ENCODE measurements at places on chromosomes 5 and 9.
A peak's percentile ranks its signal among the peaks of the same experiment; 100 is the strongest.

- DNase-seq: no peak
Observed at GRCh38 chr5:177310757-177311391, 824 bp downstream of the MXD3 start.

DNA sequence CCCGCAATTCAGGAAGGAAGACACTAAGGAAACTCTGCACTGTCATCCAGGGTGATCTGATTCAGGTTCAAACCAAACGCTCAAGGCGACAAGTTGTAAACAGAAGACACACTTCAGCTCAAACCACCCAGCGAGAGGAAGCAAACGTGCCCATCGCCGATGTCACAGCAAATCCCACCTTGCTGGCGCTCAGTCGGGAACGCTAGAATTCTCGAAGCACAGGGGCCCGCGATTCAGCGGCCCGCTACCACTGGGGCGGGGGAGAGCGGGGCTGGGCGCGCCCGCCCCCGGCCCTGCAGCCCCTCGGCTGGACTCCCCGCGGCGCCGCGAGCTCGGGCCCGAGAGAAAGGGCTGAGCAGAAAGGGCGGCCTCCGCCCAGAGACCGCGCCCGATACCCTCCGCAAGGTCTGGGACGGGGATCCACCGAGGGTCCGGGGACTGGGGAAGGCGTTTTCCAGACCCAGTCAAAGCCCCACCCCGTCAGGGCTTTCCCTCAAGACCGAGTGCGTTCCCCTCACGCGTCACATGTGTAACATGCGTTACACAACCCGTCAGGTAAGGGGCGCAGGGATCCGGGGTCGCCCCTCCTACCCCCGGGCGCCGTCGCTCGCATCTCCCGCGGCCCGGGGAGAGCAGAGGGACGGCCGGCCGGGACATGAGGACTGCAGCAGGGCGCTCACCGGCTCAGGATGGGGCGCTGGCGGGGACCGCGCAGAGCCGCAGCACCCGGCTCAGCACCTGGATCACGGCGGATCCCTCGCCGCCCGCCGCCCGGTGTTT lies 469 bp downstream of the AGTPBP1 start:
- peak; percentile 24 for DNase-seq

DNA sequence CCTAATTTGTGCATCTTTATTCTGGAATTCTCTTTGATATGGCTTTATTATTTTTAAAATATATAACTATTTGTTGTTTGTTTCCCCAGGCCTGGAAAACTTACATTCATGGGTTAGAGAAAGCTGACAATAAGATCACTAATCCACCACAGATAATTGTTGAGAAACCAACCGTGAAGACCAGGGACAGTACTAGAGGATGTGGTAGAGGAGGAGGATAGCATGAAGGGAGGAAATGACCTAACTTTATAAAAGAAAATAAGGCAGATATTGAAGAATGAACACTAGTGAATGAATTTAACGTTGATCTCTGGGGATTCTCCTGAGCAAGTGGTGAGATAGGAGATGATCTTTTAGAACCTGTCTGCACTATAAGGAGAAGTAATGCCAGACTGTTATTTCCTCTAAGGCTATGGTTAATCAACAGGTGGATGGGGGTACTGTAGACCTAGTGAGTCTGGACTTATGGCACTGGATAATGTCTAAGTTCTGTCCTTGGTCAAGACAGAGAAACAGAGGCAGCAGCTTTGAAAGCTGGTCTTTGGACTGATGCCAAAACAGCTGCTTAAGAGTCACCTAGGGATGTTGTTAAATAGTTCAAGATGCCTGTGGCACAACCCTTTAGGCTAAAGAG lies 52.4 kb downstream of the NREP start:
- DNase-seq: no peak

DNA sequence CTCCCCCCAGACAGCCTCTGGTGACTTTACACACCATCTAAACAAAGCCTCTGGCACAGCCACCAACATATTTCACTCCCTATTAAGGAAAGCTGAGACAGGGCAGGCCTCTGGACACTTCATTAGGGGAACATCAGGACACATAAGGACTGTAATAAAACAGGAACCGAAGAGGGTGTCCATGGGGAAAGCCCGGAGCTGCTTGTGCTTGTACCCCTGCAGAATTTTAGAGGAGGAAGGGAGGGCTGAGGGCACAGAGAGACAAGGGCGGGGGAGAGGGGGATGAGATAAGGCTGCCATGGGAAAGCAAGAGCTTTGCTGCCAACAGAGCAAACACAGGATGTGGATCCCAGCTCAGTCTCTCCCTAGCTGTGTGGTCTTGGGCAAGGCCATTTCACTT lies 138.4 kb downstream of the ASTN2 start:
- DNase-seq: no peak

DNA sequence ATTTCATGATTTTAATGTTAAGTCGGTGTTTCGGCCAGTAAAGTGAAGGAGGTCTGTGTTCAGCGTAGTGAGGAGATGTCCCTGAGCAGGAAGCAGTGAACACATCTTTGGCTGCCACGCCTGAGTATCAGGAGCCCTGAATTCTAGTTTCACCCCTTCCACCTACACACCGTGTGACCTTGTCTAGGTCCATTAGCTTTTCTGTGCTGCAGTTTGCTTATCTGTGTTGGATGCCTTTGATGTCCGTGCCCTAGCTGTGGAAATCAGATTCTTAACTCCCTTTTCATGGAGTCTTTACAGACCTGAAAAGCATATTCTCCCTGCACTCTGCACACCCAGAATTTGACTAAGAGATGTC lies 601 bp downstream of the FBXO38 start:
- no peak for DNase-seq

- no peak for DNase-seq
Observed at GRCh38 chr5:13943676-13944075, 812 bp downstream of the DNAH5 start.

- no peak for DNase-seq
Observed at GRCh38 chr9:38371495-38371894, 21.0 kb upstream of the ALDH1B1 start.

DNA sequence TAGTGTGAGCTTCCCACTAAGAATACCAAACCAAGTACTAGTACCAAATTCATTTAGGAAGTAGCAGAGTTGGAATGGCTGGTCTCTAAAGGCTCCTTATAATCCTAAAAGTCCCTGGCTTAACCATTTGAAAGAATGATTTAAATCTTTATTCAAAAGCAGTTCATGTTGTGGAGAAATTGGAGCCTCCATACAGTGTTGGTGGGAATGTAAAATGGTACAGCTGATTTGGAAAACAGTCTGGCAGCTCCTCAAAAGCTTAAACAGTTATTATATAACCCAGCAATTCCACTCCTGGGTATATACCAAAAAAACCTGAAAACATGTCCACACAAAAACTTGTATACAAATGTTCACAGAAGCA lies 2.9 kb downstream of the PLIN2 start:
- DNase-seq: no peak

DNA sequence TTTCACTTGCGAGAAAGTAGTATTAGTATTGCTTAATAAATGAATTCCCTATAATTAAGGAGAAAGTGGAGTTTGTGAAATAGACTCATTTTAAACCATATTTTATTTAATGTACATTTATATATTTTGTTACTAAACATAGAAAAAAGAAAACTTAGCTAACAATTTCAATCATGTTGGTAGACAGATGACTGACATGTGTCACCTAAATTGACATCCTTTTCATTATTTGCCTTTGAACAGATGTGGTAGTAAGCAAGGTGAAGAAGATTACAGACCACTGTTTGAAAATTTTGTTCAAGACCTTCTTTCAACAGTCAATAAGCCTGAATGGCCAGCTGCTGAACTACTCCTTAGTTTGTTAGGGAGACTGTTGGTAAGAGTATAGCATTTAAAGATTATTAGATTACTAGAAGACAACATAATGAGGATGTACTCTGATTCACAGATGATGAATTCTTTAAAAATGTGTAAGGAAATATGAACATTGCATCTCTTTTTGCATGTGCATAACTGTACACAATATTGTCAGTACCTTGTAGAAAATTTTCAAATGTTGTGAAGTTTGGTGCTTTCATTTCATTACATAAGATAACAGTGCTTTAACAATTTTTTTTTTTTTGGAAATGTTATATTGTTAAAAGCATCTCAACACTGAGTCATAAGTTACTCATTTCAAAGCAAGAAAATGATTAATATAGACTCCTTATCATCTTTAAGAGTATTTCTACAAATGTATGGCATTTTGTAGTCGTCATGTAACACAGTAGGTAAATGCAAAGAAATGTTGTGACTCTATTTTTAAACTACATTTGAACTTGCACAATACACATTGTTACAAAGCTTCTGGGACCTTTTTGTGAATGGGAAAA lies 139.5 kb downstream of the NIPBL start:
- DNase-seq: no peak

- DNase-seq: no peak
Observed at GRCh38 chr9:103681435-103681834, 412.7 kb upstream of the SMC2 start.

DNA sequence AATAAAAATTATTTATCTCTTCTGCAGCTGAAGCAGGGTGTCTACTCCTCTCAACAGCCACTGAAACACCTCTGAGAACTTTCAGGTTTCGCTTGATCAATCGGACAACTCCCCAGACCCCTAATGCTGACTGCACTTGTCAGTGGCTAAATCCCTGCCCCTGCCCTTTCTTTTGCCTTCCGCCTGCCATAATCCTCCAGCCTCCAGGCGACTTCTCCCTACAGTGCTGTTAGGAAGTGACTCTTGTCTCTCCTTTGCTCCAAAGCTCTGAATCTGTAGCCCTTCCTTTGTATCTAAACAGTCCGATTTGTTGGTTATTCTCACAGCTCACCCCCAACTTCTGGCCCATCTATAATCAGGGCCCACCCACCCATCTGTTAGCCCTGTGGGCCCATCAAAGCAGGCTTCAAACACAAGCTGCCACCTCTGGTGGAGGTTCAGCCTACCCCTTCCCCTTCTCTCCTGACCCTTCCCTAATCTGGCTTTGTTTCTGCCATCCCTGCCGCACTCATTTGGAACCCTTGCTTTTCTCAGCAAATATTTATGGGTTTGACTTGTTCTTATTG lies 53.7 kb upstream of the IFNK start:
- DNase-seq: no peak

- no peak for DNase-seq
Observed at GRCh38 chr5:68534131-68534940, 318.8 kb downstream of the PIK3R1 start.

- no peak for DNase-seq
Observed at GRCh38 chr9:13032585-13032984, 246.9 kb downstream of the MPDZ start.

DNA sequence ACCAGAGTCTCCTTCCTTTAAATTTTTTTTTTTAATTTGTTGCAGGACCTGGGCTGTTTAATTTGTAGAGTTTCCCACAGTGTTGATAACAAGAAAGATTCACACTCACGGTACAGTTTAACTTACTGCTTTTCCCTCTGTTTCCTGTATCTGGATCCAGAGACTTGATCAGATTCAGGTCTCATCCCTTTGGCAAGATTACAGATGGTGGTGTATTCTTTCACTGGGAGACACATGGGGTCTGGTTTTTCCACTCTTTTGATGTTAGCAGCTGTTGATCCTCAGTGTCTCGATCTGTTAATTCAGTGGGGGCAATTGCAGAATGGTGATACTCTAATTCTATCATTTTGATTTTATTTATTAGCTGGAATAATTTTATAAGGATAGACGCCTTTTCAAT lies 75.4 kb upstream of the TNFAIP8 start:
- DNase-seq: no peak

GRCh38 chr9:124297915-124298645 lies 40.3 kb downstream of the NEK6 start:
- DNase-seq: no peak

DNA sequence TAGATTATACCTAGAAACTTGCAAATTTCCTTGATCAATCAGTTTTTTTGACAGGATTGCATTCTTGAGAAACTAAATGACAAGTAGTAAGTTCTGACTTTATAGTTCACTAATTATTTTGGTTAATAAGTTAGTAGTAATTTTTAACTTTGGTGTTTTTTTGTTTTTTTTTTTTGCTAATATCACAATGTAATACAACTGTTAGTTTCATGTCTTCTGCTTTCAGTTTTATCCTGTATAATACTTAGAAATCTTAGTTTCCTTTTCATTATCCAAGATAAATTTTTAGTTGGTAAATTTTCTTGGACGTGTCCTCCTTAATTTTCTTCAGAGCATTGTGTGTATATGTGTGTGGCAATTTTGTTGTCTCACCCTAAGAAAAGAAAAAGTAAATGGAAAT lies 57.8 kb downstream of the CWC27 start:
- no peak for DNase-seq

DNA sequence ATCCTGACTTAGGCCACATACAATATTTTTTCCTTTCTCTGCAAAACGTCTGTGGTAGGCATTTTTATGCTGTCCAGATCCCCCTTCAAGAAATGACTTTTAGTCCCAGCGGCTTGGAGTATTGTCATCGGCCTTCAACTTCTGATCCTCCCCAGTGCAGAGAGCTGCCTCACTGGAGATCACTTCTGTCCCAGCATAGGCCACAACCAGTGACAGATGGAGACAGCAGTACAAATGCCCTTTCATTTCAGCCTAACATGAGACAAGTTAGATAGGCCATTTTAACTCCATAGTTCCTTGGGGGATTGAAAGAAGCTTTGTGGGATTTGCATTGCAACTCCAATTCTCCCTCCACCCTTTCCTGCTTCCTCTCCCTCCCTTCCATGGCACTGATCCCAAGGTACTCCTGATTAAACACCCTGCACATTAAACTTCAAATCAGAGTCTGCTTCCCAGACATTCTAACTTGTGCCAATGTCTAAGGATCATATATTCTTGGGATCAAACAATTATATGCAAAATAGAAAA lies 3.2 kb upstream of the MAMDC2 start:
- DNase-seq: no peak

DNA sequence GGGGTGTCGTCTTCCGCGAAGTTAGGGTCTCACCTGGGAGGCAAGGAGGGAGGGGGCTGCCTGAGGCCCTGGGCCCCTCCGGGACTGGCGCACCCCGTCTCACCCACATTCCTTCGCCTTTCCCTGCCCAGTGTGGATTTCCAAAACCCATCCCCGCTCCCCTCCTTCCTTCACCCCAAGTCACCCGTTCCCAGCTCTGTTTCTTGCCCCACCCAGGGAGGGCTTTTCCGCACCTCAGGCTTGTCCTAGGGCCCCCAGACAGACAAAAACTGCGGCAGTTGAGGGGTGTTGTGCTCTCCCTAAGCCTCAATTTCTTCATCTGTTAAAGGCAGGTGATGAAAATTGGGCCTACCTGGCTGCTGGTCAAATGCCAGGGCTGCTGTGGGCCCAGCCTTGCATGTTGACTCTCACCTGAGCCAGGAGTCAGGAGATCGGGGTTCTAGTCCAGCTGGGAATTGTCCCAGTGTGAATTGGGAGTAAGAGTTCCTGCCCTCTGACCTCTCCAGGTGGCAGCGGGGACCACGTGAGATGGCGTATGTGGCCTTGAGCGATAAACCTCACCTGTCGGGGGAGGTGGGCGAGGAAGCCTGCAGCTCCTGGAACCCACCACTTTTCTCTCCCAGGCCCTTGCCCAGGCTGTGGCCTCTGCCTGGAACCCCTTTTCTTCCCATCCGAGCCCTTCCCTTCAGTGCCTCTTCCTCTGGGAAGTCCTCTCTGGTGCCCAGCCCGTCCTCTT lies 143.4 kb upstream of the IER5L start:
- DNase-seq: no peak
